ENCODE measurements at places on chromosomes 2 and 18.
A peak's percentile ranks its signal among the peaks of the same experiment; 100 is the strongest.

DNA sequence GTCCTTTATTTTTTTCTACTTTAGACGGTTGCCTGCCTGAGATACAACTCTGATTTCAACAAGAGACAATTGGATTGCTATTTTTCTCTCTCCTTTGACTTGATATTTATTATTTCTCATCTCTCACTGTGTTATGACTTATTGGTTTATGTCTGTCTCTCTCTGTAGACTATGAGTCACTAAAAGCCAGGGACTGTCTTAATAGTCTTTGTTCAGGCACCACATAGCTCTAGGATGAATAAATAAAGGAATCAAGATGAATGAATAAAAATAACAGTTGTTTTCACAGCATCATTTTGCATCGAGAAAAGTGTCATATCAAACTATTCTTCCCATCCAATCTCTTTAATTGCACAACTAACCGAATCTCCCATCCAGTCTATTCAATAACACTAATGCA lies 31.4 kb upstream of the CD28 start:
- no peak for DNase-seq

DNA sequence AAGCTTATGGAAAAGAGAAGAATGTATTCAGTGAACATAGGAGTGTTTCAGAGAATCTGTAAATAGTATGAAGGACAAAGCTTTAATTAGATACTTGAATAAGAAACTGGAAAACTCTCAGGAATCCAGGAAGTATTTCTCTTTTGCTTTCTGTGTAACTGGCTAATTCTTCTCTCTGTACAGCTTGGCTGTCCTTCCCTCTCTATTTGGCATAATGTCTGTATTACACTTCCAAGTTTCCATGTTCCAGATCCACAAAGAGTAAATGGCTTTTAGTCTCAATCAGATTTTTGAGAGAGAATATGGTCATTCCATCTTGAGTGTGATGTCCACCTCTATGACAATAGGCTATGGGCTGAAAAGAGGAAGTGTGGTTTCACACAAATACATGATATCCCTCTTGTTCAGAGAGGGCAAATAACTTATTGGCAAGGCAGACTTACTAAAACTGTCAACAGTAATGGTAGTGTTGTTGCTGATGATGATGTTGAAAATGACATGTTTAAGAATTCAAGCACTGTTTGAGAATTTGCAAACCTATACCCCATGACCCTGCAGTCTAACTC lies 129.2 kb upstream of the ERBB4 start:
- DNase-seq, result no peak

DNA sequence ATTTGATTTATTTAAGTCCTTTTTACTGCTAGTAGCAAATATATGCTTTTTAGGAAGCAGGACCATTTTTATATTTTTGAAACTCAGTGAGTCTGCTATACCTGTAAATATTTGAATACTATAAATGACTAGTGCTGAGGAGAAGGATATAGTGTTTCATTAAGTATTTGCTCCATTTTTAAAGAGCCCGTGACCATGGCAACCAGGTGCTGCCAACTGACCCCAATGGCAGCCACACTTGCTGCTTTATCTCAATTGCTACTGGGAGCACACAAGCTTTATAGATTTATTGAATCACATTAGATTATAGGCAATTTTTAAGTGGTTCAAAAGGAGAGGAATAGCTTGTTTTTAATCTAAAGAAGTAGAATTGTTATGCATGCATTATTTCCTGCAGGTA lies 142.0 kb downstream of the SCG2 start:
- DNase-seq, result no peak

- DNase-seq, result no peak
Measured at GRCh38 chr2:33500177-33500576, 23.7 kb downstream of the RASGRP3 start.

- DNase-seq, result no peak
Measured at GRCh38 chr2:128364441-128364911, 45.8 kb upstream of the HS6ST1 start.

DNA sequence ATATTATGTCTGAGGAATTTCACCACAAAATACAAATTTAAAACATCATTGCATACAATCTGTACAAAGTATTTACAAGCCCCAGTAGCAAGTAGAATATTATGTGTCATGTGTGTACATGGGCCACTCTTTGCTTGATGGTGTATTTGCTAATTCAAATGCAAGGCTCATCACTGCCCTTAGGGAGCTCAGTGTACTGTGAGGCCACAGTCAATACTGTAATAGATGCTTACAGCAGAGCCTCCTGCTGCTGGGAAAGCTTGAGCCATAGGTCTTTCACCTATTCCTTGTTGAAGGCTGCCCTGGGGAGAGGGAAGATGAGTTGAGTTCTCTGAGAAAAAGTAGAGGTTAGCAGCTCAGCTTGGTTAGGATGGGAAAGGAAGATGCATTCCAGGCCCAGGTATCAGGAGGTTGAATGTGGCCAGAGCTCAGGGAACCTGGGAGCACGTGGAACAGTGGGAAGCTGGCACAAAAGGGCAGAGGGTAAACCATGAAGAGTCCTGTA lies 189.6 kb downstream of the LRP1B start:
- no peak for DNase-seq

DNA sequence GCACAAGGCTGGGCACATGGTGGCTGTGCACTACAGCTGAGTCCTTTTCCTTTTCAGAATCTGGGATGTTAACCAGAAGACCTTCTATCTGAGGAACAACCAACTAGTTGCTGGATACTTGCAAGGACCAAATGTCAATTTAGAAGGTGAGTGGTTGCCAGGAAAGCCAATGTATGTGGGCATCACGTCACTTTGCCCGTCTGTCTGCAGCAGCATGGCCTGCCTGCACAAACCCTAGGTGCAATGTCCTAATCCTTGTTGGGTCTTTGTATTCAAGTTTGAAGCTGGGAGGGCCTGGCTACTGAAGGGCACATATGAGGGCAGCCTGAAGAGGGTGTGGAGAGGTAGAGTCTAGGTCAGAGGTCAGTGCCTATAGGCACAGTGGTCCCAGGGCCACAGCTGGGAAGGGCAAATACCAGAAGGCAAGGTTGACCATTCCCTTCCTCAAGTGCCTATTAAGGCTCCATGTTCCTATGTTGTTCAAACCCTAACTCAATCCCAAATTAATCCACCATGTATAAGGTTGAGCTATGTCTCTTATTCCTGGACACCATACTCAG lies 2.2 kb downstream of the IL1RN start:
- DNase-seq, result no peak

DNA sequence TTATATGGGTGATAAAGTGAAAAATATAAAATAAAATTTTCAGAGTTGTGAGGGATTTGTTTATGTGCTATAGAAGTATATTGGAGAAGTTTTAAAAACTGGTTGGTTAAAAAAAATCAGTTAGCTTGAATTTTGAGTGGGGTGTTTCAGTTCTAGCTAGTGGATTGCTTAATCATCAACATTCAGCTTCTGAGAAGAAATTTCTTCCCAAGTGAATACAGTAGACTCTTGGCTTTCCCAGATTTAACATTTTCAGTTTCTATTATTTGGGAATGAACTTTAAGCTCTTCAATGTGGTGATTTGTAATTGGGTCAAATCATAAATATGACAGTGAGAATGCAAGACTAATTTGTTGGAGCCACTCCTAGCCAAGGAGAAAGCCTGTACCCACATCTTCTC lies 120.8 kb downstream of the PLCL1 start:
- DNase-seq, result no peak

GRCh38 chr2:159807183-159808031 lies 9.4 kb upstream of the CD302 start:
- peak; percentile 41 for DNase-seq

- DNase-seq, result no peak
Measured at GRCh38 chr18:67913040-67913439, 396.5 kb upstream of the DSEL start.

DNA sequence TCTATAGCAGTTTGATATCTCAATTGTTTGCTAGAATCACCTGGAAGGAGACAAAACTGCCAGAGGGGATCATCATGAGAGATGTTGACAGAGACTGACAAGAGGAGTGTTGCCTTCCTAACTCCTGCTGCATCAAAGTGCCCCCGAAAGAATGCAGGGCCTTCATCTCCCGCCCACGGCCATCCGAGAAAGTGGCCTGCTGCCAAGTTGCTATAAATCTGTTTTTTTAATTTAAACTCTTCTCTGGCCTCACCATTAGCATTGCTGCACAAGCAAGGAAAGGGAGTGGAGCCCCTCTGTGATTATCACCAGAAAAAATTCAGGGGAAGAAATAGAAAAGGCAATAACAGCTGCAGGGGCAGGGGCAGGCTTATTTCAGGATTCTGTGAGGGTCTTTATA lies 238.1 kb upstream of the EPHA4 start:
- no peak for DNase-seq

DNA sequence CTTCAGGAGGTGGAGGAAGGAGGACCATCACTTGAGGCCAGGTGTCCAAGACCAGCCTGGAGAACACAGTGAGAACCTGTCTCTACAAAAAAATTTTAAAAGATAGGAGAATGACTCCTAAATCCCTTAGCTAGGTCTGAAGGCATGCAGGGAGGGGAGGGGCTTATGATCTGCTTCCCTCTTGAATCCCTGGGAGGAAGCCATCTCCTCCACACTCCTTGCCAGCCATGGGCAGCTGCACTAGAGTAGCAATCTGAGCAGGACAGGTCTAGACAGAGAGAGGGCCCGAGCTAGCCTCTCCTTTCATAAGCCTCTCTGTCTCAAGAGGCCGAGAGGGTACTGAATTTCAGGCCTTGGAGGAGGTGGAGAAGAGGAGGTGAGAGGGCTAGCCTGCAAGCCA lies 42.5 kb downstream of the DAPL1 start:
- DNase-seq, result no peak

DNA sequence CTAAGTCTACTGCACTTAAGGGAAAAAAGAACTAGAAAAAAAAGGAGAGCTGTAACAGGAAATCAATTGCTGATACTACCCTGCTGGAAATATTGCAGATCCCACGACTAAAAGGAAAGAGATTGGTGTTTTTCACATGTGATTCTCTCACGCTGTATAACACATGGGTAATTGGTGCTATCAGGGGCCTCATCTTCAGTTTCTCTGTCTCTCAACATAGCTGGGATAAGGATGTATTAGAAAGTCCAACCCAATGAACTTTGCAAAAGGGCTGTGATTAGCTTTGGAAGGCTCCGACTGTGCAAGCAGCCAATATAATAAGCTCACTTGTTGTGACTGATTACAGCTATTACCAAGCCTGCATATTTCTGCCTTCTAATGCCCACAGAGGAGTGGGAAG lies 133.4 kb downstream of the NRP2 start:
- DNase-seq, result no peak

- no peak for DNase-seq
Measured at GRCh38 chr18:54767098-54767497, 61.2 kb upstream of the RAB27B start.

- DNase-seq, result no peak
Measured at GRCh38 chr2:176025932-176026331, 23.9 kb upstream of the LNPK start.

GRCh38 chr2:151869291-151869690 lies 41.1 kb upstream of the ARL5A start:
- no peak for DNase-seq

DNA sequence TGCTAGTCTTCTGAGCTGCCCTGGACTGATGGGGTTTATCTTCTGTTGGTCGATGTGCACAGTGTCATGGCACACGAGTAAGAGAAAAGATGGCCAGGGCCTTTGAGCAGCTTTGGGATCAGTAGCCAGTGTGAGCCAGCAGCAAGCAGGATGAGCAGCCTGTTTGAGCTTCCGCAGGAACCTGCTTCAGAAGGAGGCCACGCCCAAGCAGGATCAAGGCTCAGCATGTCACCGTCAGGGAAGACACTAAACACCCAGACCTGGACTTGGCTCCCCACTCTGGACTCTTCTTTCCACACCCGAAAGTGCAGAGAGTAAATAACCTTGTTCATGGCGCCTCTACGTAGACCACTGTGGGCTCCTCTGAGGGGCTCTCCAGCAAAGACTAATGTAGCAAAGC lies 25.2 kb upstream of the ASB1 start:
- no peak for DNase-seq

- no peak for DNase-seq
Measured at GRCh38 chr2:217551252-217551899, 451.4 kb downstream of the TNS1 start.

DNA sequence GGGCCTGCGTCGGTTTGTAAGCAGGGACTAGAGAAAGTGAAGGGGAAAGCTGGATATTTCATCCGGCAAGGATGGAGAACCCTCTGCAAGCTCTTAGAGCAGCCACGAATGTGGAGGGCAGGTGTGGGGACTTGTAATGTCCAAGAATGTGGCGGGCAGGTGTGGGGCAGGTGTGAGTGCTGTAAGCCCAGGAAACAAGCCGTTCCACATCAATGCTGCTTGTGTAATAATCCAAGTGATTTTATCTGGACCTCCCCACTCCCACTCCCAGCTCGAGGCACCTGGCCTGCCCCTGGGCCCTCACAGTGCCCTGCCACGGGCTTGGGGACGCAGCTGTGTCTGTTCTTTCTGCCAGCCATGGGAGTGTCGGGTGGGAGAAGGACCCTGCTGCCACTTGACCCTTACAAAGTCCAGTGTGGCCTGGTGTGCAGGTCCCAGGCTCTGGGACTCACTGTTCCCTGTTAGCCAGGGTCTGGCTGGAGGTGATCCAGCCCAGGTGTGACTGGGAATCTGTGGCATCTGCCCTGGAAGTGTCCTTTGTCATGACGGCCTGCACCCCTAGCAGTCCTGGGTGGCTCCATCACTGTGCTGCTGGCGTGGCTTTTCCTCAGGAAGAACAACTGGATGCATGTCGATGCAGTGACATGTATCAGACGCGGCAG lies 42.8 kb downstream of the SOX11 start:
- no peak for DNase-seq

DNA sequence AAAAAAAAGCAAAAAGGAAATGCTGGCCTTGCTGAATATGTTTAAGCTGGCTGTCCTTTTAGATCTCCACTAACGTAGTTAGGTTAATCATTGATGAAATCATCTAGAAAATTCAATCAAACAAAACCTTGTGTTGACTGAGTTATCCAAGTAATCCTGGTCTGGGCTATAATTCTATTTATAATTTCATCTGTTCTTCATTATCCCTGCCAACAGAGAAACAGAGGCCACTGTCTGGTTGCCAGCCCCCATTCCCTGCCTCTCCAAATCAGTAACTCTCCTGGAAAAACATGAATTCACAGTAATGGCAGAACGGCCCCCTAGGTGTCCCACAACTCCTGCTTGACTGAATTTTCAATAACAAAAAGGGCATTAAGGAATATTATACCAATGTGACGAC lies 24.6 kb downstream of the DOCK10 start:
- no peak for DNase-seq

GRCh38 chr2:60400462-60401246 lies 152.8 kb downstream of the BCL11A start:
- DNase-seq, result no peak

- no peak for DNase-seq
Measured at GRCh38 chr2:222837643-222838056, 23.2 kb upstream of the ACSL3 start.

DNA sequence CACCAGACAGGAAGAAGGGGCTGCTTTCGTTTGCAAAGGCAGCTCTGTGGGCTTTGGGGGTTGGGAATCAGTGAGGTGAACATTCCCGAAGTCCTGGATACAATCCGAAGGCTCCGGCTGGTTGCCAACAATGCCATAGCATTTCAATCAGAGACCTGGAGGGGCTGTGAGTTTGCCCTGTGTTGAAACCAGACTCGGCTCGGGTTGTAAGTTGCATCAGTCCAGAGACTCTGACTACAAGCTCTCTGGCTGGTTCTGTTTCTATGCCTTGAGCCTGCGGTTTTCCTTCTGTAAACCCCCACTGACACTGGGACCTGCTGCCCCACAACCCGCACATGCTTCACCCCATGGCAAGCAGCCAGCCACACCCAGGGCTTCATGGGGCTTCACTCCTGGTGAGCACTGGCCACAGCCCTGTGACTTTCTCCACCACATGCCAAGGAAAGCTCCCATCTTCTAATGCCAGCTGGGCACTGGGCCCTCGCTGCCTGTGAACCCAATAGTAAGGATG lies 85.7 kb upstream of the ODC1 start:
- no peak for DNase-seq

All from glomerular endothelial cell (primary cell).